ENCODE measurements at places on chromosomes 1 and 21.

- no peak for DNase-seq
These were observed 74.9 kb downstream of the CAPZB start for GRCh38 chr1:19410393-19410792.

GRCh38 chr1:153347856-153348255 lies 785 bp downstream of the PGLYRP4 start:
- DNase-seq, result no peak

DNA sequence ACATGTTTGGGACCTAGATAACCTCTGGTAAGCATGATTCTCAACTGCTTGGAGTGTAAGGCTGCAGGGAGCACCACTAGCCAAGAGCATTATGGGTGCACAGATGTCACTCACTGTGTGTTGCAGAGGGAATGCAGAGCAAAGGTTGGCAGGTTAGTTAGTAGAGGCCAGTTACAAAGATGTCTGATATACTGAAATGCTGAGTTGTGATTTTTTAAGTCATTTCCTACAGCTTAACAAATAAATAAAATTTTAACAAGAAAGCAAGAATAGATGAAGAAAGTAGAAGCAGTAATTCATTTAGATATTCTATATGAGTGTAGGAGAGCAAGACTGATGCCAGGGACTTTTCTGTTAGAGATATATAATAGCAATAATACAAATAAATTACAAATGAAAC lies 64.8 kb downstream of the MARK1 start:
- DNase-seq, result no peak

GRCh38 chr1:150995896-150996295 lies 10.8 kb downstream of the MINDY1 start:
- no peak for DNase-seq

DNA sequence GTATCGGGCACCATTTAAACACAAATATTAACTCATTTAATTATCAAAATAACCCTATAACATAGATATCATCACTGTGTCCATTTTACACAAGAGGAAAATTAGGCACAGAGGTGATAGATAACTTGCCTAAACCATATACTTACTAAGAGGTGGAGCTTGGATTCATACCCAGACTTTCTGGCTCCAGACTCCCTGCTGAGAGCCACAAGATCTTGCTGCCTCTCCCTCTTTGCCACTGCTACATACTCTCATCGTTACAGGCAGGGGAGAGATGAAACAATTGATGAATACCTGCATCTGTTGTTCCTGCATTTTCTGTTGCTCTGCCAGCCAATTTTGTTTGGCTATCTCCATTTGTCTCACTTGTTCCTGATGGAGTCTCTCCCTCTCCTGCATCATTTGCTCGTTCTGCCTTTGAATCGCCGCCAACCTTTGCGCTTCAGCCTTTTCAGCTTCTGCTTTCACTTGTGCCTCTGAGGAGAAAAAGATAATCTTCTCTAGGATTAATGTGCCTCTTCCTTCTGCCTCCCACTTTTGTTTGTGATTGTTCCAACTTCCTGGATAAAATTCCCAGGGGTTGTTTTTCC lies 10.6 kb downstream of the GBP5 start:
- no peak for DNase-seq

GRCh38 chr1:44151808-44152207 lies 10.4 kb upstream of the KLF18 start:
- DNase-seq, result no peak

GRCh38 chr1:54764922-54765561 lies 719 bp upstream of the PARS2 start:
- DNase-seq, result no peak

- DNase-seq, result no peak
These were observed 7.2 kb upstream of the SMIM12 start for GRCh38 chr1:34866762-34867109.

GRCh38 chr21:17730782-17731181 lies 88.4 kb downstream of the C21orf91 start:
- no peak for DNase-seq

- DNase-seq, result no peak
These were observed 19.4 kb upstream of the ESRRG start for GRCh38 chr1:216742625-216743024.

- DNase-seq, result no peak
These were observed 46.1 kb downstream of the ACKR1 start for GRCh38 chr1:159250638-159251216.

- DNase-seq, result no peak
These were observed 34.6 kb upstream of the LHX8 start for GRCh38 chr1:75099581-75099980.

GRCh38 chr1:108570128-108570527 lies 10.2 kb downstream of the EEIG2 start:
- DNase-seq, result no peak

GRCh38 chr1:17340358-17340757 lies 31.6 kb upstream of the PADI6 start:
- no peak for DNase-seq

GRCh38 chr1:1260843-1261560 lies 12.7 kb downstream of the UBE2J2 start:
- no peak for DNase-seq

- DNase-seq, result no peak
These were observed 17.8 kb upstream of the PARS2 start for GRCh38 chr1:54782156-54782555.

GRCh38 chr1:186463511-186463910 lies 2.6 kb upstream of the PDC start:
- no peak for DNase-seq

- no peak for DNase-seq
These were observed 14.1 kb downstream of the ROR1 start for GRCh38 chr1:63787875-63788274.

- no peak for DNase-seq
These were observed 69.5 kb downstream of the XCL2 start for GRCh38 chr1:168474322-168474721.

DNA sequence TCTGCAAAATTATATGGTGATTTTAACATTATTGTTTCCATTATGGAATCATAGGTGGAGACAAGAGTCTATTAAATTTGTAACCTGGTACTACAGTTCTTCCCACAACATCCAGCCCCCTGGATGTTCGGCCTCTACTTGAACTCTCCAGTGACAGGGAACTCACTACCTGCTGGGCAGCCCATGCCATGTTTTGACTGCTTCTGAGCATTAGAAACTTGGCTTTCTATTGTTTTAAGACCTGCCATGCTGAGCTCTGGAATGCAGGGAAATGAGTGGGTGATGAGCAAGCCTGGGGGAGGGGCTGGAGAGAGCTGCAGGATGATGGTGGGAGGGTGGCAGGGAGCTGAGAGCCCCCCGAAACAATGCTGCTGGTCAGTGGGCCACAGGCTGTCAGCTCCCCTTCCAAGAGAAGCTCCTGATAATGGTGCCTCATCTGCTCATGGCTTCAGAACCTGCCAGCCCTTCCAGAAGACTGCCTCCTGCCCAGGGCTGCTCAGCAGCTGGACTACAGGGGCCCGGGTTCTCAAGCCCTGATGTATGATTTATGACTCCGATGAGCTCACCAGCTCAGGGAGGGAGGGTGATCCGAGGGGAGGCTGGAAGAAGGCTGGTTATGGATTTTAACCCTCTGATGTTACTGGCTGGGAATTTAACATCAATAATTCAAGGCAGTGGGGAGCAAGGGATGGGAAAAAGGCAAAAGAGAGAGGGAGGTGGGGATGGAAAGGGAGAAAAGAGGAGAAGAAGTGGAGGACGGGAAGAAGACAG lies 205.0 kb downstream of the HIVEP3 start:
- no peak for DNase-seq

GRCh38 chr1:215891266-215892057 lies 324.4 kb downstream of the KCTD3 start:
- DNase-seq, result no peak

DNA sequence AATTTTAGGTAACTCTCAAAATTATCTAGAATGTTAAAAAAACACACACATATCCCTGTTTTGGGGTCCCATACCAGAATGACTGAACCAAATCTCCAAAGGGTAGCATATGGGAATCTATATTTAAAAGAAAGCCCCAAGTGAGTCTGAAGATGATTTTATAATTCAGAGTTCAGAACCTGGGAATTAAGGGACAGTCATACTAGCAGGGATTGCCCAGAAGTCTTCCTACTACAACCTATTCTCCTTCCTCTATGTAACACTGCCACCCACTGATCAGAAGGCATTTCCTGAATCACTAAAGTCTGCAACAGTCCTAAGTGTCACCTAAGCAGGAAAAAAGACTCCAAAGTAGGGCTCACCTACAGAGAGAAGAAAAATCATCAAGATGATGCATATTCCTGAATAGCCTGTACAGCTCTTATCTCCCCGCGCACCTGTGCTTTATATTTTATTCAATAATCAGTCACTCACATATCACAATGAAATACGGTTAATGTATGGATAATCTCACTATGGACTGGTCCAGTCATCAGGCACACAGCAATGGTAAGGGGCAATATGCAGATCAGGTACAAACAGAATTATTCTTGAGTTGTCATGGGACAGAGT lies 4.9 kb downstream of the RGS1 start:
- DNase-seq, result no peak

DNA sequence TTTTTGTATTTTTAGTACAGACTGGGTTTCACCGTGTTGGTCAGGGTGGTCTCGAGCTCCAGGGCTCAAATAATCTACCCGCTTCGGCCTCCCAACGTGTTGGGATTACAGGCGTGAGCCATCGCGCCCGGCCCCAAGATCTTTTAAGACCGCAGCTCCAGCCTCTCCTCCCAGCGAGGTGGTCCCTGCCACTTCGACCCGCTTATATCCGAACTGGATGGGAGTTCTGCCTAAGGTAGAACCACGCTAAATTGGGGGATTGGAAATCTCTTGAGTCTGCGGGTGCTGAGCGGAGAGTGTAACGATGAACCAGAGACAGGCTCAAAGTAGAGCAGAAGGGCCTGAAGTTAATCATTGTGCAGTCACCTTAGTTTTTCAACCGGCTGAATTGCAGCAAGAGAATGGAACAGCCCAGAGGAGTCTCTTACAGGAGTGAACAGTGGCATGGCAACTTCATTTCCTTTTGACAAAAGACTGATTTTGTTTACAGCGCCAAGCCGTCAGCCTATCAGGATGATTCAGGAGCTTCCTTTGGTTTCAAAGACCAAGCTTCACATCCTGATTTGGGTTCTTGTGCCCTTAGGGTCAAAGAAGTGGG lies 726 bp upstream of the CYB5R1 start:
- peak; percentile 35 for DNase-seq

DNA sequence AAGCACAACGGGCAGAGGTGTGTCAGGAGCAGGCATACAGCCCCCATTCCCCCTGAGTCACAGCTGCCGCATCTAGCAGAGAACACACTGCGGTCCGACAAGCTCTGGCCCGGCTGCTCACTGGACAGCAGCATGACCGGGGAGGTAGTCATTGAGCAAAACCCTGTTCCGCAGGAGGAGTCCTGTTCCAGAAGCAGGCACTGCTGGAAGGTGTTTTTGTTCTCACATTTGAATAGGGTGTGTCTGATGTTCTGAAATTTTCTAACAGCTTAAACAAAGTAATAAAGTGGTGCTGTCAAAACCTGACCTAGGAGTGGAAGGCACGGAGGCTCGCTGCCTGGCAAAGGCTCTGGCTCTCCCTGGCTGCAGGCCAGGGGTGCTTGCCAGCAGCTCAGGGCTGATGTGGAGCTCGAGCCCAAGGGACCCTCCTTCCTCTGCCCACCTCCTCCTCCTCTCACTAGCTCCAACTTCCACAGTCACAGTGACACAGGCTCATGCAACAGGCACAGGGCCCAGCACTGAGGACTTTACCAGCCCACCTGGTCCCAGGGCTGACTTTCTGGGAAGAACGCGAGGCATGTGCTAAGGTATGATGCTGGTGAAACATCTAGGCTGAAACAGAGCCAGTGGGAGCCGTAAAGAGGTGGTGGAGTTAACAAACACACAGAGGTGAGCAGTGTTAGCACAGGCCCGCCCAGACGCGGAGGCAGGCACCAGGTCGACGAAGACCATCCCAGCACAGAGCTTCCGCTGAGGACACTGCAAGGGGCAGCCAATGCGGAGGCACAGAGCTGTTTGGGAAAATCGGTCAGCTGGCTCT lies 118.6 kb upstream of the IFFO2 start:
- DNase-seq, result no peak

- peak; percentile 27 for DNase-seq
These were observed 65.8 kb upstream of the PRKACB start for GRCh38 chr1:84078108-84078841.

- no peak for DNase-seq
These were observed 8.7 kb downstream of the BATF3 start for GRCh38 chr1:212690816-212691403.

- DNase-seq, result no peak
These were observed 21.5 kb downstream of the PRKACB start for GRCh38 chr1:84165601-84166000.

GRCh38 chr21:29453511-29453910 lies 154.8 kb downstream of the BACH1 start:
- DNase-seq, result no peak

DNA sequence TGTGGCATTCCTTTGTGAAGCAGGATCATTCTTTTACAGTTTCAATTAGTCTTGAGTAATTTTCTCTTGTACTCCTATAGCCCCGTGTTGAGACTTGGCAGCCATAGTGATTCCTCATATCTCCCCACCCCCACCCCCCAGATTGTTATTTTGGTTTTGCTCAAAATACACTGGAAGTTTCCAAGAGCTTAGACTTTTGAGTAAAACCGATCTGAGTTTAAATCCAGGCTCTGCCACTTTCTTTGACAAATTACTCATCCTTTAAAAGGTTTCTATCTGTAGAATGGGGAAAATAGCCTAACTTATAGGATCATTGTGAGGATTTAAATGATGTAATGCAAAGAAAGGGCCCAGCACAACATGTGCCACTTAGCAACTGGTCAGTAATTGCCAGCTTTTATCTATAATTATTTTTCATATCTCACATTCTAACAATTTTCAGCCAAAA lies 53.1 kb upstream of the RC3H1 start:
- DNase-seq, result no peak

GRCh38 chr1:84619383-84620102 lies 45.3 kb upstream of the CTBS start:
- peak; percentile 82 for DNase-seq

DNA sequence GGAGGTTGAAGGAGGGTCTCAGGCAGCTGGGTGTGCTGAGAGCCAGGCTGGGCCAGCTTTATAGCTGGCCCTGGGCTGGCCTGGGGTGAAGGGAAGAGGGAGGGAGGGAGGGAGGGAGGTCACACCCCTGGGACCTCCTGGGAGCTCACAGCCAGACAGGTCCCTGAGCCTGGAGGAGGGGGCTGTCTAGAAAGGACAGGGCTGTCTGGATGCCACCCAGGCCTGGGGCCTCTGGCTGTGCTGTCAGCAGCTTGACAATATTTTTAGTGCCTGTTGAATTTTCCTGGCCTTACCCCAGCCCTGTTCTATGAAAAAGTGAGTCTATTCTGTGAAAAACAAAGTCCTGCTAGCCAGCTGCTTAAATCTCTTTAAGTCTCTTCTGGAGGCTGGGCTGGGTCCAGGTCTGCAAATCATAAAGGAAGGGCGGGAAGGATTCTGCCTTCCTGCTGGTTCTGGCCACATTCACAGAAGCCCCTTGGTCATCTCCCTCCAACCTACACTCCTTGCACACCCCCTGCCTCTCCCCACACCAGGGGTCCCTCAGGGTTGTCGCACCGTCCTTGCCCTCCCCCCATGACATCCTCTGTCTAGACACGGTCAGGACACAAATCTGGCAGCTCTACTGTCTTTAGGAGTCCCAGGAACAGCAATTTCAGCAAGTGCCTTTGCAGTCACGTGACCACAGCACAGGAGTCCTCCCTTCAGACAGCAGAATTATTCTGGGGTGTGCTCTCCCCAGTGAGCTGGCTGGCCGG lies at the start of gene LEFTY2:
Gene LEFTY2 (minus strand): TSS at position 34 of the 755 bp plus-strand sequence. CDS start 80 bp downstream, outside the sequence.
- no peak for DNase-seq

Measured in stimulated activated CD8-positive, alpha-beta memory T cell treated with anti-CD3 and anti-CD28 coated beads, Interleukin-4, amount 100 ng/mL, for 48 hours (primary cell).